A673 (cell line): ENCODE measurements at places on chromosomes 6 and 20.

DNA sequence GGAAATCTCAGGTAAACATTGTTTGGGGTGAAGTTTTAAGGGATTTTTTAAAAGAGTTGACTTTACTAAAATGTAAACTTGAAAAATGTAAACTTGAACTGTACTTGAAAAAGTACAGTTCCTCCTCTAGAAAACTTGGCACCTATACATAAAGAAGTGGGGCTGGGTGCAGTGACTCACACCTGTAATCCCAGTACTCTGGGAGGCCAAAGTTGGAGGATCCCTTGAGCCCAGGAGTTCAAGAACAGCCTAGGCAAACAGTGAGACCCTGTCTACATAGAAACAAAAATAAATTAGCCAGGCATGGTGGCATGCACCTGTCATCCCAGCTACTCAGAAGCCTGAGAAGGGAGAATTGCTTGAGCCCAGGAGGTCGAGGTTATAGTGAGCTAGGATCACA is 7.2 kb downstream of the BTBD9 start:
- no peaks in the 10 kb centered on the region for H3K36me3 ChIP-seq
- H3K27me3 ChIP-seq, result no peaks in the 10 kb centered on the region
- H3K27ac ChIP-seq, result no peak overlapping the region

DNA sequence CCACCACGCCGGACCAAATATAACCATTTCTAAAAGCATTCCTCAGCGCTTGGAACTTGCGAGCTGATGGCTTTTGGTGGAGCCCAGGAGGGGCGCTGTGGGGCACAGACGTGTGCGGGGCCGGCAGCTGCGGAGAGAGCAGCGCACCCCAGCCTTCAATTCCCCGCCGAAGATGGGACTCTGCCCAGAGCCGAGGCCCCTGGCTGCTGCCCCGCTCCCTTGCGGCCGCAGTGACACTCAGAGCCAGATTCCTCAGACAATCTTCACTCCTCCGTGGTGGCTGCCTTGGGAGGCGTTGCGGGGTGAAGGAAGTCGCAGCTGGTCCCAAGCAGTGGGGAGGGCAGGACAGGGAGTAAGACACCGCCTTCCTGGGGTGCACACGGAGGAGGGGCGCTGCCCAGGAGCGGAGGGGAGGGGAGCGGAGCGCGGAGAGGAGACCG is 87.7 kb downstream of the TMEM242 start:
- no peak overlapping the region for H3K27ac ChIP-seq
- H3K4me3 ChIP-seq, result peak overlapping the region; percentile 59
- peaks cover 21% of the 10 kb centered on the region for H3K27me3 ChIP-seq
- no peaks in the 10 kb centered on the region for H3K36me3 ChIP-seq

- no peaks in the 10 kb centered on the region for H3K4me1 ChIP-seq
- no peak for DNase-seq
- H3K36me3 ChIP-seq, result no peaks in the 10 kb centered on the region
- no peaks in the 10 kb centered on the region for H3K27me3 ChIP-seq
- no peak overlapping the region for H3K4me3 ChIP-seq
Observed at GRCh38 chr6:48570656-48571055, 459.7 kb upstream of the PTCHD4 start.

DNA sequence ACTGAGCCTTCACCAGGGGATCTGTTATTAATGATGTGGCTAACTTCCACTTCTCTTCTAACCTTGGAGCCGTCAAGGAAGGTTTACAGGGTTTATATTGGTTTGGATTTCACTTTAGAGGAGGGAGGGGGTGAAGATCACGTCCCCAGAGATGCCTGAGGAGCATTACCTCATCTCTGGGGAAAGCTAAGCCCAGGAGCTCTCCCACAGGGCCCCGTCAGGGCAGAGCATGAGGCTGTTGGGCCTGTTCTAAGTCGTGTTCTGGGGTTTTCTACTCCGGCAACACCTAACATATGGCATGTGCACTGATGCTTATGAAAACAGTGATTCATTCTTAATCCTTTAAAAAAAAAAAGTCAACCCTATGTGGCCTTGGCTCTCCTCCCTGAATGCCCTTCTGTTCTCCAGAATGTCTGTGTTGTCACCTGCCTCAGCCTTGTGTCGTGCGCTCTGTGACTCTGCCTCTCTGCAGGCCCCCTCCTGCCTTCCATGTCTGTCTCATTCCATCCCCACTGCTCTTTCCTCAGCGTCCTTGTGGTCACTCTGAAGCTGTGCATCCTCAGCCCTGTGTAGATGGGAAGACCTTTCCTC is 97.4 kb upstream of the JARID2 start:
- no peak overlapping the region for H3K4me3 ChIP-seq
- peak; percentile 32 for DNase-seq
- H3K4me1 ChIP-seq, result no peaks in the 10 kb centered on the region
- no peak overlapping the region for H3K27ac ChIP-seq

- no peak for DNase-seq
- H3K36me3 ChIP-seq, result no peaks in the 10 kb centered on the region
- peaks cover 4% of the 10 kb centered on the region for H3K4me1 ChIP-seq
- H3K27me3 ChIP-seq, result no peaks in the 10 kb centered on the region
- H3K27ac ChIP-seq, result no peak overlapping the region
Observed at GRCh38 chr6:150273457-150274309, 95.1 kb upstream of the IYD start.

DNA sequence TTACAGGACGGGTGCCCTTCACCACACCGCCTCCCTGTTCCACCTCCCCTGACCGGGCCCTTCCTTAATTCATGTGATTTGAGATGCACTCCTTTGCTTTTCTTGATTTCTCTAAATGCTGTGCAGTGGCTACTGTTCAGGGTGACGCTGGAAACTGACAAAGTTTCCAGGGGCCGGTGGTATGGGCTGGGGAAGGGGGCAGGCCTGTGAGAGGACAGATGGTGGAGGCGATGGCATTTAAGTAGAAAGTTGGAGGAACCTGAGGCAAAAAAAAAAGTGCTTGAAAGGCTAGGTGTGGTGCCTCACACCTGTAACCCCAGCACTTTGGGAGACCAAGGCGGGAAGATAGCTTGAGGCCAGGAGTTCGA is 121.6 kb upstream of the RNF24 start:
- H3K4me1 ChIP-seq, result no peaks in the 10 kb centered on the region
- no peak overlapping the region for H3K27ac ChIP-seq
- DNase-seq, result no peak
- H3K27me3 ChIP-seq, result no peaks in the 10 kb centered on the region

- H3K27ac ChIP-seq, result no peak overlapping the region
- no peaks in the 10 kb centered on the region for H3K27me3 ChIP-seq
- H3K4me3 ChIP-seq, result no peak overlapping the region
- H3K4me1 ChIP-seq, result no peaks in the 10 kb centered on the region
Observed at GRCh38 chr6:20178327-20178726, 33.9 kb downstream of the MBOAT1 start.

- H3K27me3 ChIP-seq, result no peaks in the 10 kb centered on the region
- H3K36me3 ChIP-seq, result no peaks in the 10 kb centered on the region
- no peak overlapping the region for H3K27ac ChIP-seq
- DNase-seq, result no peak
Observed at GRCh38 chr20:22740829-22741228, 156.5 kb upstream of the FOXA2 start.

DNA sequence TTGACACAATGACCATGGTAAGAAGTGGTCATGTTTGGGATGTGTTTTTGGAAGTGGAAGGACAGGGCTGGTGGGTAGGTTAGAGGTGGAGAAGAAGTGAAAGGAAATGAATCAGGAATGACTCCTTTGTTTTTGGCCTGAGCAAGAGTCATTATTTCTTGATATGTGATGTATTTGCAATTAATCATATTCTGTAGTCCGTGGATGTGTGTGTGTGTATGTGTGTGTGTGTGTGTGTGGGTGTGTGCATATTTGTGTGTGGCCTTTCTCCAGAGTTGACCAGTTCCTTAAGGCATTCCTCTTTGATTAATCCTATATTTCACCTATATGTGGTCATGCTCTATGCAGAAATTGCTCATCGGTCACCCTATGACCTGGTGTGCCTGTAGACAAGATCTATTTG is 130.7 kb downstream of the UTRN start:
- DNase-seq, result no peak
- no peaks in the 10 kb centered on the region for H3K27me3 ChIP-seq

GRCh38 chr20:10014431-10014830 is 20.4 kb upstream of the ANKEF1 start:
- no peaks in the 10 kb centered on the region for H3K36me3 ChIP-seq
- H3K27ac ChIP-seq, result no peak overlapping the region
- no peaks in the 10 kb centered on the region for H3K4me1 ChIP-seq
- no peaks in the 10 kb centered on the region for H3K27me3 ChIP-seq
